ENCODE measurements at places on chromosomes 2 and 18.
A peak's percentile ranks its signal among the peaks of the same experiment; 100 is the strongest.

DNA sequence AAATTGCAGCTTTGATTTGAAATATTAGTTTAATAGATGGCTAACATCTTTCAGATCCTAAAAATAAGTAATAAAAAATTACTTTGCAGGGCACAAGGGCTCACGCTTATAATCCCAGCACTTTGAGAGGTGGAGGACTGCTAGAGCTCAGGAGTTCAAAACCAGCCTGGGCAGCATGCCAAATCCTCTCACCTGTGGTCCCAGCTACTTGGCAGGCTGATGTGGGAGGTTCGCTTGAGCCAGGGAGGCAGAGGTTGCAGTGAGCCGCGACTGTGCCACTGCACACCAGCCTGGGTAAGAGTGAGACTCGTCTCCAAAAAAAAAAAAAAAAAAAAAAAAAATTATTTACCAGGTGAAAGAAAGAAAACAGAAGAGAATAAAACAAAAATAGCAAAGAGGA lies 449.8 kb downstream of the NRXN1 start:
- no peaks in the 10 kb centered on the region for H3K4me1 ChIP-seq
- no peak overlapping the region for H3K4me3 ChIP-seq
- no peaks in the 10 kb centered on the region for H3K36me3 ChIP-seq
- H3K27me3 ChIP-seq, result no peaks in the 10 kb centered on the region

- no peaks in the 10 kb centered on the region for H3K27me3 ChIP-seq
- no peak for DNase-seq
- H3K4me1 ChIP-seq, result no peaks in the 10 kb centered on the region
Measured at GRCh38 chr2:74585406-74586185, 31.1 kb downstream of the DOK1 start.

- H3K27ac ChIP-seq, result no peak overlapping the region
- H3K36me3 ChIP-seq, result no peaks in the 10 kb centered on the region
- DNase-seq, result no peak
- H3K27me3 ChIP-seq, result no peaks in the 10 kb centered on the region
Measured at GRCh38 chr18:44564922-44565321, 115.8 kb upstream of the SETBP1 start.

GRCh38 chr2:241842620-241843211 lies 16.0 kb downstream of the PDCD1 start:
- peak; percentile 67 for DNase-seq
- H3K27me3 ChIP-seq, result no peaks in the 10 kb centered on the region
- H3K4me1 ChIP-seq, result peaks cover 22% of the 10 kb centered on the region
- peak overlapping the region; percentile 46 for H3K4me3 ChIP-seq
- peak overlapping the region; percentile 64 for H3K27ac ChIP-seq

GRCh38 chr18:75679331-75679730 lies 251.8 kb upstream of the SMIM21 start:
- H3K36me3 ChIP-seq, result no peaks in the 10 kb centered on the region
- DNase-seq, result no peak
- H3K4me1 ChIP-seq, result no peaks in the 10 kb centered on the region
- H3K27me3 ChIP-seq, result no peaks in the 10 kb centered on the region
- H3K4me3 ChIP-seq, result no peak overlapping the region
- no peak overlapping the region for H3K27ac ChIP-seq

DNA sequence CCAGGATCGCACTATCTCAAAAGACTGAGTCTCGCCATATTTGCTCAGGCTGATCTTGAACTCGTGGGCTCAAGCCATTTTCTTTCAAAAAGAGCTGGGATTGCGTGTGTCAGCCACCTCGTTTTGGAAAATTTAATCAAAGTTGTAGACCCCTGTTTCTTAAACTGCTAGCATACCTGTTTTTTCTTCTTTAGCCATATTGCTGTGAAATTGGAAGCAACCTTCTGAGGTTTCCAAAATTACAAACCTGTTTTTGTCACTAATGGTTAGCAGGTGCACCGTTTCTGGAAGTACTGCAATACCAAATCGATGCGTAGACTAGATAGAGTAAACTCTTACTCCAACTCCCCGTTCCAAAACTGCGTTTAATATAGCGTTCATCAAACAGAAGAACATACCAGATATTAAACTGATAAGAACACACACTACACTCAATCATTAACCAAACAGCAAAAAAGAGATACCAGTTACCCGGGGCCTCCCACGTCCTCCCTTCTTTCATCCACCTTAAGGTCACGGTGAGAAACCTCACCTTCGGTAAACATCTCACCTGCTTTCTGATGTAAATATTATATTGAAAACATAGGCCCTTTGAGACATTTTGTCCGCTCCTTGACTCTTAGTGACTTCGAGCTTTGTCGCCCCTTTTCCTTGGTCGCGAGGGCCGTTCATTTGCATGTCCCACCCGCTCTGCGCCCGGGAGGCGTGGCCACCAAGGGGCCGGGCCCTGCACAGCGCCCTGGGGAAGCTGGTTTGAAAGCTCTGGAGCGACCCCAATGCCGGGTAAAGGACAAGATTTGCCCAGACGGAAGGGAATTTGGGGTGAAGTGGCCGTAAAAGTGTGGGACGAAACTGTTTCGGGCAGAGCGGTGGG lies at the start of gene RNU2-63P:
Gene RNU2-63P, minus strand, starts transcription at position 462 of the 874 bp plus-strand sequence.
- H3K27ac ChIP-seq, result peak within 1 kb of the TSS; percentile 89
- peaks cover 6% of the 10 kb centered on the region for H3K4me1 ChIP-seq

GRCh38 chr2:119407430-119408220 lies 24.0 kb upstream of the TMEM37 start:
- H3K36me3 ChIP-seq, result no peaks in the 10 kb centered on the region
- H3K27ac ChIP-seq, result peak overlapping the region; percentile 72
- no peaks in the 10 kb centered on the region for H3K27me3 ChIP-seq
- H3K4me3 ChIP-seq, result peak overlapping the region; percentile 18

GRCh38 chr2:96477458-96477857 lies 27.7 kb downstream of the NEURL3 start:
- no peak overlapping the region for H3K27ac ChIP-seq
- H3K4me1 ChIP-seq, result no peaks in the 10 kb centered on the region
- H3K36me3 ChIP-seq, result no peaks in the 10 kb centered on the region
- no peak overlapping the region for H3K4me3 ChIP-seq

DNA sequence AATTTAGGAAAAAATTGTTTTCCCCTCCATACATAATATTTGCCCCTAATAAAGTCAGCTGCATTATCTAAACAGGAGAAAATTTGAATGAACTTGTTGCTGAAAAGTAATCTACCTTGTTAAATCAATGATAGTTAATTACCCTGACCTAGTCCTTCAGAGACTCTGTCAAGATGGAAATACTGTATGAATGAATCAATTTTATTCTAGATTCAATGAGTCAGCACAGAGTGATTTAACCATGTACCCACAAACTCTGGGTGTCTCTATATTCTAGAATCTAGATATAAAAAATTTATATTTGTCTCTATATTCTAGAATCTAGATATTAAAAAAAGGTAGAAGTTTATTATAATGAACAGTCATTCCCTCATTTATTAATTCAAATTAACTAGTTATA lies 36.2 kb downstream of the NDUFAF7 start:
- H3K4me1 ChIP-seq, result no peaks in the 10 kb centered on the region
- H3K4me3 ChIP-seq, result no peak overlapping the region
- H3K36me3 ChIP-seq, result peaks cover 64% of the 10 kb centered on the region
- no peak overlapping the region for H3K27ac ChIP-seq
- H3K27me3 ChIP-seq, result no peaks in the 10 kb centered on the region

- DNase-seq, result no peak
- H3K27ac ChIP-seq, result no peak overlapping the region
- H3K4me1 ChIP-seq, result no peaks in the 10 kb centered on the region
Measured at GRCh38 chr18:5998166-5998881, 103.0 kb upstream of the TMEM200C start.

DNA sequence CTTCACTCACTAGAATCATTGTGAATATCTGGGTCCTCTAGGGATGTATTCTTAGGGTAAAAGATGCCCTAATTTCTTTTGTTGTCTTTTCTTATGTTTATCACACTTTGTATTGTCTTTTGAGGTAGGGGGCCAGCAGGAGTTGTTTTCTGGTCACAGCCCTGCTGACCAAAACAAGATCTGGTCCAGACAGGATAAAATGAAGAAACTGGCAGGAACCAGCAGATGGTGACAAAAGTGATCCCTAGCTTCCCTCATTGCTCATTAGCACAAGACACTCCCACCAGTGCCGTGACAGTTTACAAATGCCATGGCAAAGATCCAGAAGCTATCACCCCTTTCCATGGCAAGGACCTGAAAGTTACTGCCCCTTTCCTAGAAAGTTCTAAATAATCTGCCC lies 81.7 kb upstream of the CCDC85A start:
- no peaks in the 10 kb centered on the region for H3K27me3 ChIP-seq
- no peak overlapping the region for H3K4me3 ChIP-seq
- DNase-seq, result no peak

GRCh38 chr2:236503100-236503499 lies 66.5 kb upstream of the ACKR3 start:
- no peaks in the 10 kb centered on the region for H3K27me3 ChIP-seq
- H3K4me1 ChIP-seq, result no peaks in the 10 kb centered on the region
- DNase-seq, result no peak
- H3K27ac ChIP-seq, result no peak overlapping the region
- H3K4me3 ChIP-seq, result no peak overlapping the region
- no peaks in the 10 kb centered on the region for H3K36me3 ChIP-seq

Measured in Peyer's patch (tissue), 4 donors.